COLO829 (cell line): ENCODE measurements at places on chromosomes 6 and 20.

DNA sequence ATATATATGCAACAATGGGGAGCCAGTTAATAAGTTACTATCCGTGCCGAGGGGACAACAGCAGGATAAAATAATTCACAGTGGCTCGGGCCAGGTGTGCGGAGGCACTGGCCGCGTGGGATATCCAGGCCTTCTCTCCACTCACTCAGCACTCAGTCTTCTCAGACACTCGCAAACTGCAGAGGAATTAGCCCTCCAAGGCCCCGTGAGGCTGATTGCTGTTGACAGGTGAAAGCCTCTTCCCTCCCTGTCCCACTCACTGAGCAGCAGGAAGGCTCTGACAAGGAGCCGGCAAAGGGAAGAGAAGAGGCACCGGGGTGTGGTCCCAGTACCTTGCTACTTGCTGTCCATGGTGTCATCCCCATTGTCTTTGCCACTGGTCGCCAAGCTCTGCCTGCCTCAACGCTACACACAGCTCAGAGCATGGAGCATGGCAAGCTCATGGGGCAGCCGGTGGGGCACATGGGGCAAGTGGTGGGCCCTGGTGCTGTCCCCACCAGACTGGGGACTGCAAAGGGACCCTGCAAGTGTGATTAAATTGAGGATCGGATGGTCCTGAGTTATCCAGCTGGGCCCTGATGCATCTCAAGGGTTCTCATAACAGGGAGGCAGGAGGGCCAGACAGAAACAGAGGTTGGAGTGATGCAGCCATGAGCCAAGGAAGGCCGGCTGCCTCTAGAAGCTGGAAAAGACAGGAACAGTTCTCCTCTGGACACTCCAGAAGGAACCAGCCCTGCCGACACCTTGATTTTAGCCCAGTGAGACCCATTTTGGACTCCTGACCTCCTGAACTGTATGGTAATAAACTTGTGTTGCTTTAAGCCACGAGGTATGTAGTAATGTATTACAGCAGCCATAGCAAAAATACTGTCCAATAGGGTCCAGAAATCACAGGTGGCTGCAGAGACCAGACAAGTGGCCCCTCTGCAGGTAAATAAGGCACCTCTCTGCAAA lies 119.7 kb downstream of the PSMB1 start:
- DNase-seq = no peak

DNA sequence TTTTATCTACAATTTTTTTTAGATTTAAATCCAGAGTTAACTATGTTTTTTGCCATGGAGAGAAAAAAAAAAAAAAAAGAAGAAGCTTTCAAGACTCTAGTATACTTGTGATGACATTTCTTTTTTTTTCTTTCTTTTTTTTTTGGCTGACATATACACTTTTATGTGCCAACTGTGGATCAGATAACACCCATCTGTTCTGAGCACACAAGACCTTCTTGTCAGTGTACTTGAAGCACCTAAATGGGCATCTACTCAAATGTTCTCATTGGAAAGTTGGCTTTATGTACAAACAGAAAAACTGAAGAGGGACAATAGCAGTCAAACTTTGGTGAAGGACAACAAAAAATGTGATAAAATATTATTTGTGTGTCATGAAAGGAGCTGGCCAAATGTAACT lies 904.5 kb downstream of the GRIK2 start:
- DNase-seq = no peak

DNA sequence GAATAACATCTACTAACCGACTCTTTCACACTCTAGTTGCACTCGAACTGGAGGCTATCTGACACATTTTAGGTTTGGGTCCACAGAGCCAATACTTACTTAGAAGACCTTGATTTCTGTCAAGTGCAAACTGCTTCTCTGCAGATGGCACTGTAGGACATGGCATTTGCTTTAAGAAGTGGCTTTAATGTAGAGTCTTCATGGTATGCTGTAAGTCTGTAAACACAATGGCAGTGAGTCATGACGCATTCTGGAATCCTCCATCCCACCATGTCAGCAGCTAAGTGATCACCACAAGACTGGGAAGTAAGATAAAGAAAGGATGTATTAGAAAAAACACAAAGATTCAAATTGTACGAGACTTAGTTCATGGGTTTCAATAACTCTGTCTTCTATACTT lies 377.0 kb upstream of the NOX3 start:
- peak; percentile 16 for DNase-seq

- no peak for DNase-seq
Measured at GRCh38 chr20:63336232-63336752, 24.9 kb downstream of the CHRNA4 start.

- no peak for DNase-seq
Measured at GRCh38 chr20:6173481-6173880, 50.7 kb upstream of the FERMT1 start.

DNA sequence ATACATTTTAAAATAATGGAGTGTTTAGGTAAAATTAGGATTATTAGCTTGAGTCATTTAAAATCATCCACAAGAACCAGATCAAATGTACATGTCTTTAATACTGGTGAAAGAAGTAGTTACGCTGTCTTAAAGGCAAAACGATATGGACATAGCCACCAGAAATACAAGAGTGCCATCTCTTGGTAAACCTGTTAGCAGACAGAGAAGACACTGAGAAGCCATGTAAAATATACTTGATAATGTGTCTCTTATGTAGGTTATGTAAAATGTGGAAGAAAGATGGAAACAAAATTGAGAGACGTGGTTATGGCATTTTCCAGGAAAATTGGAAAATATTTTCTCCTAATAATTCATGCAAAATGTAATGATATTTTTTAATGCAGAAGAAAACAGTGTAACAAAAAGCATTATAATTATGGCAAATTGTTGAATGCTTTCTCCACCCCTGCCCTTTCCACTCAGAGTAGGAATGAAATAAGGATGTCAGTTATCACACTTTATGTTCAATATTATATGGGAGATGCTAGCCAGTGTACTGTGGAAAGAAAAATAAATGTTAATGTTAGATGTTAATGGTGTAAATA lies 12.2 kb upstream of the SLC17A2 start:
- peak; percentile 42 for DNase-seq
